HFFc6 (cell line): ENCODE measurements at places on chromosomes 1 and 21. TPM values are rescaled to one million over a fixed set of nuclear protein-coding genes. Genes with fewer than 3 reads are reported as not detected.

The OMA1 gene
- total RNA-seq, result 10.5 and 12.2 TPM in 2 replicates

The DIO1 gene
- not detected in 3 replicates for total RNA-seq

The ADCY10 gene
- total RNA-seq, result 0.22 to 0.27 TPM in 2 of 3 replicates, not detected in the other

The HRNR gene
- not detected in 3 replicates for total RNA-seq

The LZIC gene
- 28.2 to 35.2 TPM (median 31.9 TPM) in 3 replicates for total RNA-seq

The IGSF21 gene
- total RNA-seq, result not detected in 3 replicates

The CDK11A gene
- total RNA-seq, result 23.8 to 27.2 TPM (median 24.6 TPM) in 3 replicates

The UHMK1 gene
- 95.5 and 97.6 TPM in 2 replicates for total RNA-seq

The LRRC47 gene
- 46.6 to 55.9 TPM (median 51.0 TPM) in 3 replicates for total RNA-seq

The RHD gene
- total RNA-seq, result not detected in 3 replicates

The MEX3A gene
- 1.7 to 2.7 TPM (median 2.0 TPM) in 3 replicates for total RNA-seq

The CCDC17 gene
- 0.27 to 0.79 TPM (median 0.62 TPM) in 3 replicates for total RNA-seq

The LENEP gene
- not detected in 3 replicates for total RNA-seq

The CHIA gene
- not detected in 3 replicates for total RNA-seq

The PLEKHA6 gene
- total RNA-seq, result 1.7 to 2.4 TPM (median 2.3 TPM) in 3 replicates

The URB2 gene
- total RNA-seq, result 9.0 to 11.5 TPM (median 9.4 TPM) in 3 replicates

The TMEM69 gene
- 17.7 to 24.9 TPM (median 21.6 TPM) in 3 replicates for total RNA-seq

The WNT9A gene
- 0.19 to 0.57 TPM (median 0.22 TPM) in 3 replicates for total RNA-seq

The SPEN gene
- 23.2 to 29.6 TPM (median 27.0 TPM) in 3 replicates for total RNA-seq

The SLC35F3 gene
- 0.15 to 0.46 TPM (median 0.41 TPM) in 3 replicates for total RNA-seq

The CRNN gene
- not detected in 3 replicates for total RNA-seq

The CD48 gene
- not detected in 3 replicates for total RNA-seq
